H4 (cell line): ENCODE measurements at places on chromosomes 7 and 10. TPM values are rescaled to one million over a fixed set of nuclear protein-coding genes. Genes with fewer than 3 reads are reported as not detected.

Gene ZNF117
- total RNA-seq: 0.70 and 1.8 TPM in 2 replicates

Gene EVX1
- total RNA-seq: not detected in 2 replicates

Gene RBP3
- total RNA-seq: not detected in 2 replicates

GRCh38 chr10:114698271-114699061 lies 40.4 kb upstream of the ABLIM1 start:
- DNase-seq: no peak
